ENCODE measurements at places on chromosomes 5 and 9. TPM values are rescaled to one million over a fixed set of nuclear protein-coding genes. Genes with fewer than 3 reads are reported as not detected.

ENHO gene
- total RNA-seq, result not detected

GRM6 gene
- total RNA-seq, result not detected

CD180 gene
- not detected for total RNA-seq

BSPRY gene
- 0.04 TPM for total RNA-seq

DND1 gene
- 0.35 TPM for total RNA-seq

TMEM215 gene
- total RNA-seq, result not detected
